ENCODE measurements at places on chromosomes 3 and 15. TPM values are rescaled to one million over a fixed set of nuclear protein-coding genes. Genes with fewer than 3 reads are reported as not detected.
A peak's percentile ranks its signal among the peaks of the same experiment; 100 is the strongest.

SEMA6D gene
- not detected for total RNA-seq

FSIP1 gene
- total RNA-seq: 1.7 TPM

CEP97 gene
- 10.4 TPM for total RNA-seq

TRPM1 gene
- not detected for total RNA-seq

DNA sequence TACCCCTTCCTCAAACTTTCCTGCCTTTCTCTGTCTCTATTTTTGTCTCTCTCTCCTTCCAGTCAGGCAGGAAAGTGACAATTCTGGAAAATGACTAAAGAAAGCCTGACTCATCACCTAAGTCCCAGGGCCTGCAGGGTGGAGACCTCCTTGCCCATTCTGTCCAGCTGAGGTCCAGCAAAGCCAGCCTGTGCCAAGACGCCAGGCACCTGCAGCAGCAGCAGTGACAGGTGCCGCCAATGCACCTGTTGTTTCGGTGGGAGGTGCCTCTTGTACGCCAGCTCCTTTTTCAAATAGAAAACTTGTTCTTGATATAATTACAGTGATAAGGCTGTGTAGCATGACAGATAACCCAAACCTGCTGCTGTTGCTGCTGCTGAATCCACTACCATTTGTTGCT is 501.3 kb downstream of the NTRK3 start:
- peaks cover 2% of the 10 kb centered on the region for H3K36me3 ChIP-seq
- no peak overlapping the region for H3K27ac ChIP-seq
- H3K4me3 ChIP-seq: no peak overlapping the region
- H3K27me3 ChIP-seq: peaks cover 5% of the 10 kb centered on the region

DNA sequence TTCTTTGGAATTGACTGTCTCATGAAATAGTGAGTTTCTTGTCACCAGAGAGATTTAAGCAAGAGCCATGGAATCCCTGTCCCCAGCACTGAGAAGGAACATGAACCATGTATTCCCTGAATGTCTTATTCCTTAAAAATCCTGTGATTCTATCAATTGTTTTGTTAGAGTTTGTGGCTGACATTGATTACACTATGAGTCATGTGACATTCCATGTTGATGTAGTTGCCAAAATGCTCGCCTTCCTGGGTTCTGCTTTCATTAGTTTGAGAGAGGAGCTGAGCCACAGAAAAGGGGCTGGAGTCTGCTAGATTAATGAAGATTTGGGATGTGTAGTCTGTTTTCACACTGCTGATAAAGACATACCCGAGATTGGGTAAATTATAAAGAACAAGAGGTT is 294.9 kb upstream of the CTDSPL start:
- no peak overlapping the region for H3K27ac ChIP-seq
- peaks cover 11% of the 10 kb centered on the region for H3K27me3 ChIP-seq
- H3K36me3 ChIP-seq: no peaks in the 10 kb centered on the region
- H3K4me1 ChIP-seq: no peaks in the 10 kb centered on the region
- no peak overlapping the region for H3K4me3 ChIP-seq
- DNase-seq: no peak

GRCh38 chr3:62374341-62375218 is 1.2 kb upstream of the FEZF2 start:
- no peak for DNase-seq
- H3K27ac ChIP-seq: no peak overlapping the region
- no peak overlapping the region for H3K4me3 ChIP-seq
- peaks cover 3% of the 10 kb centered on the region for H3K4me1 ChIP-seq
- H3K27me3 ChIP-seq: peaks cover 78% of the 10 kb centered on the region
- H3K36me3 ChIP-seq: no peaks in the 10 kb centered on the region

DNA sequence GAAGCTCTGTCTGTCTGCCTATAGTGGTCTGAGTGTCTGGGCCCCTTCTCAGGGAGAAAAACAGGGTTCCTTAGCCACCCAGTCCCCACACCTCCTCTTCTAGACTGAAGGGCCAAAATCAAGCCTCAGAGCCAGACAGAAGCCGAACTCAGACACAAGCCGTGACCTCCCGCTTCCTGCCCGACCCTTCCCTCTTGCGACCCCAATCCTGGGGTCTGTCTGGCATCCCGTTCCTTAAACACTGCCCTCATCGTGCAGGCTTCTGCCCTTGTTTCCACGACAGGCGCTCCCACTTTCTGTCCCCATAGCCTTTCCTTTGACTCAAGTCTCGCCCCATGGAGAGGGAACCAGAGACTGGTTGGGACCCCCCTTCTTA is 32.3 kb downstream of the EPHB3 start:
- no peak for DNase-seq
- no peaks in the 10 kb centered on the region for H3K4me1 ChIP-seq
- no peak overlapping the region for H3K4me3 ChIP-seq

GRCh38 chr3:40939741-40940130 is 259.6 kb upstream of the CTNNB1 start:
- no peak overlapping the region for H3K4me3 ChIP-seq
- DNase-seq: no peak
- no peaks in the 10 kb centered on the region for H3K4me1 ChIP-seq
- no peak overlapping the region for H3K27ac ChIP-seq
- H3K36me3 ChIP-seq: no peaks in the 10 kb centered on the region
- H3K27me3 ChIP-seq: no peaks in the 10 kb centered on the region

- peak overlapping the region; percentile 80 for H3K27ac ChIP-seq
- H3K4me3 ChIP-seq: peak overlapping the region; percentile 97
- H3K27me3 ChIP-seq: no peaks in the 10 kb centered on the region
- peaks cover 24% of the 10 kb centered on the region for H3K4me1 ChIP-seq
- DNase-seq: no peak
- no peaks in the 10 kb centered on the region for H3K36me3 ChIP-seq
These were observed 981 bp upstream of the SCAP start for GRCh38 chr3:47476644-47477199.

DNA sequence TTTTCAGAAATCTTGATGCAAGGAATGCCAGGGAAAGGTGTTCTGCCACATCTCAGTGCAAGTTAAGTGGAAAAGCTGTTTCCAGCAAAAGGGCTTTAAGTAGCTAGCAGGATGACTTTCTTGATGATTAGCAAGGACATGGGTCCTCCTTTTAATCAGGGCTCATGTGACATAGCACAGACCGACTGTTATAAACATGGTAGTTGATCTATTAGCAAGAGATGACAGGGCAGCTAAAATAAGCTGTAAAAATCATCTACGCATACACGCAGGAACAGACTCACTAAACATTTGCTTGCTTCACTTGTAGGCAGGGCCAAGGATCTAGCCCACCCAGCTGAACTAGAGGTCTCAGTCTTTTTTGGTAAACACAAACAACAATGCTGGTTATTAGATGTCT is 69.0 kb downstream of the GOLIM4 start:
- H3K4me3 ChIP-seq: no peak overlapping the region
- no peak for DNase-seq
- no peaks in the 10 kb centered on the region for H3K36me3 ChIP-seq
- H3K27me3 ChIP-seq: no peaks in the 10 kb centered on the region

- peaks cover 62% of the 10 kb centered on the region for H3K4me1 ChIP-seq
- no peak overlapping the region for H3K4me3 ChIP-seq
- no peaks in the 10 kb centered on the region for H3K36me3 ChIP-seq
- H3K27me3 ChIP-seq: no peaks in the 10 kb centered on the region
- H3K27ac ChIP-seq: no peak overlapping the region
- no peak for DNase-seq
These were observed 43.4 kb downstream of the MYO5A start for GRCh38 chr15:52485290-52485689.

- H3K36me3 ChIP-seq: no peaks in the 10 kb centered on the region
- no peaks in the 10 kb centered on the region for H3K27me3 ChIP-seq
- H3K4me3 ChIP-seq: no peak overlapping the region
- DNase-seq: no peak
- H3K27ac ChIP-seq: no peak overlapping the region
These were observed 86.8 kb downstream of the MYO5A start for GRCh38 chr15:52441841-52442240.

- H3K36me3 ChIP-seq: no peaks in the 10 kb centered on the region
- no peak for DNase-seq
- H3K27ac ChIP-seq: no peak overlapping the region
- peaks cover 7% of the 10 kb centered on the region for H3K27me3 ChIP-seq
These were observed 23.0 kb downstream of the KY start for GRCh38 chr3:134627831-134628230.
